ENCODE measurements at places on chromosomes 2 and 18. TPM values are rescaled to one million over a fixed set of nuclear protein-coding genes. Genes with fewer than 3 reads are reported as not detected.

C2orf66 gene
- 0.09 TPM for total RNA-seq

KLHL41 gene
- total RNA-seq = 0.09 TPM

SERPINB11 gene
- not detected for total RNA-seq

UGT1A8 gene
- total RNA-seq = not detected

MAP3K19 gene
- not detected for total RNA-seq

CAPN14 gene
- total RNA-seq = under 0.01 TPM

ATOH8 gene
- total RNA-seq = 3.9 TPM

RPRM gene
- not detected for total RNA-seq

FSHR gene
- not detected for total RNA-seq

MAP2 gene
- total RNA-seq = 9.2 TPM

SP9 gene
- not detected for total RNA-seq

REG3A gene
- total RNA-seq = not detected

STEAP3 gene
- total RNA-seq = 13.3 TPM

CABYR gene
- 1.6 TPM for total RNA-seq

FOXI3 gene
- not detected for total RNA-seq

ST6GAL2 gene
- total RNA-seq = 0.09 TPM

MARCHF7 gene
- total RNA-seq = 71.7 TPM

NEURL3 gene
- not detected for total RNA-seq

OR6B2 gene
- not detected for total RNA-seq

PPP3R1 gene
- 22.6 TPM for total RNA-seq

UPP2 gene
- not detected for total RNA-seq

DOK6 gene
- total RNA-seq = 0.28 TPM

SERPINB13 gene
- total RNA-seq = not detected

C2orf81 gene
- total RNA-seq = 0.19 TPM

ROCK1 gene
- total RNA-seq = 37.3 TPM

INO80C gene
- total RNA-seq = 13.0 TPM

RAD51AP2 gene
- not detected for total RNA-seq

AMER3 gene
- total RNA-seq = not detected

GLS gene
- total RNA-seq = 178 TPM

ERBB4 gene
- total RNA-seq = under 0.01 TPM

All from endothelial cell of coronary artery (primary cell).